ENCODE measurements at places on chromosomes 11 and 22.
A peak's percentile ranks its signal among the peaks of the same experiment; 100 is the strongest.

DNA sequence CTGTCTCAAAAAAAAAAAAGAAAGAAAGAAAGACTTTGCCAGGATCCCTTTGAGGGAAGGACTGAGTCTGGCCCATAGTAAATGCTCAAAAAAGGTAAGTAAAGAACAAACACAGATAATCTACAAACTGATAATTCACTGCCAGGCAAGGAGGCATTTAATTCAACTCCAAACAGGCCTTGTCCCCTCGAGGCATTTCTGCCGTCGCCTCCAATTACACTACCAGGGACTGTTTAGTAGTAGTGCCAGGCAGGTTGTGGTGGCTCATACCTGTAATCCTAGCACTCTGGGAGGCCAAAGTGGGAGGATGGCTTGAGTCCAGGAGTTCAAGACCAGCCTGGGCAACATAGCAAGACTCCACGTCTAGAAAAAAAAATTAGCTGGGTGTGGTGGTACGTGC lies 43.7 kb downstream of the PC start:
- no peak for DNase-seq

DNA sequence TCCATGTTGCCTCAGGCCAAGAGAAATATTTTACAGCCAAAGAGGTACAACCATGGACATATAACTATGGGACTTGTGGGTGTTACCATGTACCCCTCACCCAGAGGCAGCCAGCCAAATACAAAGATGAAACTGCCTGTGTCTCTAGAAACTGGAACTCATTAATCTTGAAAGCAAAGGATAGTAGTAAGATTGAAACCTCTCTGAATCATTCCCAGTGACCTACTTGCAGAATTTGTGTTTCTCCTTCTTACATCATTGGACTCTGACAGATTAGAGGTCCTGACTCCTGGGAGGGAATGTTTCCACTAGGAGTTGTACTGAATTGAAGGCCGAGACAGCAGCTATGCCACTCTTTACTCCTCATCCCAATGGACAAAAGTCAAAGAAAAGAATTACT lies 257.4 kb upstream of the UBASH3B start:
- DNase-seq, result no peak

- no peak for DNase-seq
These were observed 232.6 kb downstream of the FAT3 start for GRCh38 chr11:92457250-92457649.

DNA sequence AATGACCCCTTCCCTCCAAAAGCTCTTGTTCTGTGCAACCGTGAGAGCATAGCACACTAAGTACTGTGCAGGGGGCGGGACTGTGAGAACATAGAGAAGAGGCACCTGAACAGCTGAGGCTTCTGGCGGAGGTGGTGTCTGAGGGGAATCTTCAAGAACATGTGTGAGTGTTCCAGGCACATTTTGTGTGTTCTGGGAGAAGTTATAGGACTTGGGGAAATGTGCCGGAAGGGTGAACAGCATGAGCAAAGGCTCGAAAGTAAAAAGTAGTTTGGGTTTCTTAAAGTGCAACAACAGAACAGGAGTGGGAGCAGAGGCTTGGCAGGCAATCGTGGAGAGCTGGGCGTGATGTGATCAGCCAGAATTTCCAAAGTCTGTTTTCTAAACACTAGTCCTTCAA lies 12.4 kb upstream of the SYN3 start:
- DNase-seq, result no peak

DNA sequence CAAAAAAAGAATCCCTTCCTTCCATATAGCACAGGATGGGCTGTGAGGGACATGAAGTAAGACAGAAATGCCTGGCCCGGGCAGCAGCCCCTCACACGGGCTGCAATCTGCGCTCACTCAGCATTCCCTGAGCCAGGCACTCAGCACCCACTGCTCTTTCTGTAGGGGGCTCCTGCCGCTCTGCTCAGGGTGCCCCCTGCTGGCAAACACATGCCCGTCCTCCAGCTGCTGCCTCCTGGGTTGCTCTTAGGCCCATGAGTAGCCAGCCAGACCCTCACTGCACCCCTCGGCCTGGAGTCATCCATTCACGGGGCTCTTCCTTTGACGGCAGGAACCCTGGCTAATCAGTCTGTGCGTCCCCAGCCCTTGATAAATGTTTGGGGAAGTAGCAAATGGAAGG lies 6.9 kb downstream of the MCAT start:
- DNase-seq, result peak; percentile 35

GRCh38 chr22:19109198-19110063 lies 12.8 kb downstream of the DGCR2 start:
- peak; percentile 45 for DNase-seq

DNA sequence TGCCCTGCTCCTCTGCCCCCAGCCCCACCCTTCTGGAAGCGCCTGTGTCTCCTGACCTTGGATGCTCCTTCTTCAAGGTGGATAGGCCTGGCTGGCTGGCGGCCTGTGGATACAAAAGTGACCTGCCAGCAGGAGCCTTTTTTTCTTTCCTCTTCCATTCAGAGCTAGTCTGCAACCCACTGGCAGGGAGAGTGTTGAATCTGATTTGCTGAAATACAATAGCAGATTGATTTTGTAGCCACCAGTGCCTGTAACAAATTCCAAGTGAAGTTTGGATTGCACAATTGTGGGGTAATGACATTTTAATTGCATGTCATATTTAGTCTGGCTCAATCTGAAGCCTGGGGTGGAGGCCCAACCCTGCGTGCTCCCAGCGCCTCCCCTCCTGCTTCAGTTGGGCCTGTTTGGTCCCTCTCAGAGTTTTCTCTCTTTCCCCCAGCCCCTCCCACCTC lies 97.2 kb downstream of the GRIK4 start:
- no peak for DNase-seq

DNA sequence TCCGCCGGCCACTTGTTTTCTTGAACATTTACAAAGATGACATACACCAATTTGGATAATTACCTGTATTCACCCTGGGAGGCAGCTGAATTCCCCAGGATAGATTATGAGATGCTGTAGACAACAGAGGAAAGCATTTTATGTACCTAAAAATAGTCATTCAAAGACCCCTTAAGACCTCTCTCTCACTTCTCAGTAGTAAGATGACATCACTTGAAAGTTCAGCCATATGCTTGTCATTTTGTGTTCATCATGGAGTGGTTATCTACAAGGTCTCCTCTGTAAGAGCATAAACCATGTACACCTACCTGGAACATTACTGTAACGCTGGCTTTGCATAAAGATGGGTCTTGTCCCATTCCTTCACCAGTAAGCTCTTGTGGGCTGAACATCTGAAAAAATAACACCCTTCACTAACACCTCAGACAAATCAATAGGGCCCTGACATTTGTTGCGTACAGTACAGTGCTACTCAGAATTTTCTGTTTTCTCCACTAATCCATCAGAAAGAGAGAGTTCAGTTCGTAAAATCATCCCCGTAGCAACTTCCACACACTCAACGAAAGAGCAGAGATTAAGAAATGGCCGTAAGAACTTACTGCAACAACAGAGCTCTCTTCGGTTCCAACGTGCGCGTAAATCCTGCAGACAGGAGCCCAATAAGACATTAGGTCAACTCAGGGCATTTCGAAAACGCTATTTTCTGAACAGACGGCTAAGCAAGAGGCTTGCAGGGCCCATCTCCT lies 15.6 kb upstream of the WDR74 start:
- DNase-seq, result no peak

DNA sequence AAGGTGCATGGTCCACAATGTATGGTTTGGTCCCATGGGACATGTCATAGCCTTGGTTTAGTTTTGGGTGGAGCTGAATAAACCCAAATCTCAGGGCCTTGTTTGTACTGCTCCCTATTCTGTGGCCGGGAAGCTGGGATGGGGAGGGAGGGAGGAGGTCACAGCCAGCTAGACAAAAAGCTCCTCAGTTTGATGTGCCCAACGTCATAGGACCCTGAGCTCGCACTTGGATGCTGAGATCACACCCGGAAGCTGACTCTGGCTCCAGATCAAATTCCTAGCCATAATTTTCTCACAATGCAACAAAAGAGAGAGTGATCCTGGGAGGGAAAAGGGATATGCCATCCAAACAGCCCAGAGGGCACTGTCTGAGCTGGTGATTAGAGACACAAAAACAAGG lies 1.5 kb downstream of the HSPB2 start:
- DNase-seq, result no peak

- no peak for DNase-seq
These were observed 37.6 kb upstream of the RIC3 start for GRCh38 chr11:8206251-8207079.

GRCh38 chr22:44372611-44373010 lies 59.9 kb upstream of the SHISAL1 start:
- DNase-seq, result no peak

GRCh38 chr11:133638921-133639320 lies 106.6 kb upstream of the OPCML start:
- DNase-seq, result no peak

DNA sequence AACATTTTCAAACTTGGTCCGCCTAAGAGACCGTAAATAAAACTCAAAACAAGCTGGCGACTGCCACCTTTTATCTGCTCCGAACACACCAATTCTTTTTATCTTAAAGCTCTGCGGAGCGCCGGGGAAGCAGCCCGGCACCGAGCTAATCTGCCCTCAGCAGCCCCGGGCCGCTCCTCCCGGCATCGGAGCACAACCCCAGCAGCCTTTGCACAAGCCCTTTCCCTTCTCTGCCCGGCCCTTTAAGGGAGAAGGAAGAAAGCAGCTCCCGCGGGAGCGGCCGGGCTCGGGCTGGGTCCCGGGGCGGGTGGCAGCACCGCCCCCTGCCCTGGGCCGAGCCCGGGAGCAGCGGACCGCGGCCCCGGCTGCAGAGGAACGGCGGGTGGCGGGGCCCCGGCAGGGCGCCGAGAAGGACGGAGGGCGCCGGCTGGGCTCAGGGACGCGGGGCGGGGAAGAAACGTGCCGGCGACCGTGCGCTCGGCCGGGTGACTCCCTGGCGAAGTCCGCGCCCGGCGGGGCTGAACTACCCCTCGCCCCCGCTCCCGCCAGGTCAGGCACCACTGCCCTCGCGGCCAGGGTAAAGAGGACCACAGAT lies 133.6 kb upstream of the C11orf58 start:
- no peak for DNase-seq

DNA sequence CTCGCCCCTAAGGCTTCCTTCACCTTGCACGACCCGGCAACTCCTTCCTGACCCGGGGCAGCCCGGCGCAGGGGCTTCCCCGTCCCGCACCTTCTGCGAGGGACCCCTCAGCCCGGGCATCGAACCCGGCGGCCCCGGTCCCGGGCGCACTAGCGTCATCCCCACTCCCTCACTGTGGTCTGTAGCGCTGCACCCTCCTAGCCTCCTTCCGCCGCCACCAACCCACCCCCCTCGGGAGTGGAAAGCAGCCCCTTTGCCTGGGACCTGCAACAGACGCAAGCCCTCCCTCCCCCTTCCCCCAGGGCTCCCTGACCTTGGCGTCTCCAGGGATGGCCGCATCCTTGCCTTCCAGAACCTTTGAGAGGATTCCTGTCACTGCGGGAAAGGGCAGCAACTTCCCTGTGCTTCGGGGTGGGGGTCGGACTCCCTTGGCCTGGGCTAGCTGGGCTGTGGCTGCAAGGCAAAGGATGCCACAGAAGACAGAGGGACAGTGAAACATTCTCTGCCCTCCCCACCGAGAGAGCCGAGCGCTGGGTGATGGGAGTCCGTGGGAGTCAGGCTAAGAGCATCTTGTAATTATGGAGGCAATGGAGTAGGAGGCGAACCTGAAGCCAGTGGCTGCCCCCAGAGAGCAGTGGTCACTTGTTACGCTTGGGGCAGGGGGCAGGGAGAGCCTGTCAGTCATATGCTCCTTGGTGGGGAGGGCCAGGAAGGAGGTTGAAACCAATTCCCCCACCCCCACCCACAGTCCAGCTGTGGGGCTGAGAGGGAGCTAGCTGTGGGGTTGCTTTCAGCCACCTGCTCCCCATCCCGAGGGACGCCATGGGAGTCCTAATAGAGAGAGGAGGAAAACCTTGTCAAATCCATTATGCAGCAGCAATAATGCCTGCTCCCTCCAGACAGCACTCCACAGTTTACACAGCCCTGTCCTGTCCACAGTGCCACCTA lies 920 bp downstream of the TMEM132A start:
- DNase-seq, result no peak

- no peak for DNase-seq
These were observed 41.3 kb downstream of the XKR3 start for GRCh38 chr22:16783930-16784354.

DNA sequence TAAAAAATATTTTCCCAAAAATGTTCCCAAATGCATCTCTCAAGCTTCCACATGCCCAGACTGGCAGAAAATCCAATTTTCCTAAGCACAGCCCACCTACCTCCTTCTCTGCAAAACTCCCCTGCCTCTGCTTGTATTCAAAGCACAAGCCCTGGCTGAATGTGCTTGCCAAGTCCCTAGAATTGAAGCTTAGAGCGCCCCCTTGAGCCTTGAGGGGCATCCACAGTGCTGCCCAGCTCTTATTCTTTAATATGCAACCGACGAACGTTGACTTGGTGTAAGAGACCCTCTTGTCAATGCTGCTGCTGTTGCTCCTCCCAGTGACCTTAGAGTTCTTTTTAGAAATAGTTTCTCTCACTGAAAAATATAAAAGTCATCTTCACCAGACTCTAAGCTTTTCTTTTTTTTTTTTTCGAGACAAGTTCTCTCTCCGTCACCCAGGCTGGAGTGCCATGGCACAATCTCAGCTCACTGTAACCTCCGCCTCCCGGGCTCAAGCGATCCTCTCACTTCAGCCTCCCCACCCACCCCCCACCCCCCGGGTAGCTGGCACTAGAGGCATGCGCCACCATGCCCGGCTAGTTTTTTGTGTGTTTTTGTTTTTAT lies 63.5 kb upstream of the CAPRIN1 start:
- peak; percentile 72 for DNase-seq

GRCh38 chr22:36079041-36079440 lies 50.4 kb upstream of the RBFOX2 start:
- DNase-seq, result no peak

GRCh38 chr11:111440416-111441205 lies 61.5 kb upstream of the POU2AF1 start:
- no peak for DNase-seq

DNA sequence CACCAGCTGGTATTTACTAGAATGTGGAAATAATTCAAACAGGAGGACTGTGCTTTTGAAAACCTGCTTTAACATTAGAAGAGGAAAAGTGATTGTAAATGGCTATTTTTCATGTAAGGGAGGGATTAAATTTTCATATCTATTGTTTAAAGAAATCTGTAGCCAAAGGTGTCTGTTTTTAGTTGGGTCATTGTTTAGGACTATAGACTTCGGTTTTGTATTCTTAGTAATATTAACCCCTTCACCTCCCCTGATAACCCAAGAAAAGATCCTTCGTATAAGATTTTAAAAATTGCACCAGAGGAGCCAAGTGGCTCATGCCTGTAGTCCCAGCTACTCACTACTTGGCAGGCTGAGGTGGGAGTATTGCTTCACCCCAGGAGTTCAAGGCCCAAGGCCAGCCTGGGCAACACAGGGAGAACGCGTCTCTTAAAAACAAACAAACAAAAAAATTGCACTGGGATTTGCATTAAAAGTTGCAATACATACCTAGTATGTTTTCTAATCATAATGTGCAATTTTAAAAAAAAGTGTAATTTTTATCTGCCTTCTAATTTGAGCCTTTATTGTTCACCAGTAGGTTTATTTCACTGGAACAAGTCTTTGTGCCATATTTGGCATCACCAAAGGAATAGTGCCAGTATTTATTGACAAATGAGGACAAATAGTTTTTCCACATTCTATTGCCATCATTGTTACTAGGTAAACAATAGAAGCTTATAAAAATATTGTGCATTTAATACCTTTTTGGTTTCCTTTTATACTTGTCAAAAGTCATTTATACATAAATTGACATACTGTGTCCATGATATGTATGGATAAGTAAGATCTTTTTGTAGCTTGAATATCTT lies 34.3 kb downstream of the MTMR3 start:
- DNase-seq, result no peak
